AG04449 (cell line): ENCODE measurements at places on chromosomes 5 and 9.

DNA sequence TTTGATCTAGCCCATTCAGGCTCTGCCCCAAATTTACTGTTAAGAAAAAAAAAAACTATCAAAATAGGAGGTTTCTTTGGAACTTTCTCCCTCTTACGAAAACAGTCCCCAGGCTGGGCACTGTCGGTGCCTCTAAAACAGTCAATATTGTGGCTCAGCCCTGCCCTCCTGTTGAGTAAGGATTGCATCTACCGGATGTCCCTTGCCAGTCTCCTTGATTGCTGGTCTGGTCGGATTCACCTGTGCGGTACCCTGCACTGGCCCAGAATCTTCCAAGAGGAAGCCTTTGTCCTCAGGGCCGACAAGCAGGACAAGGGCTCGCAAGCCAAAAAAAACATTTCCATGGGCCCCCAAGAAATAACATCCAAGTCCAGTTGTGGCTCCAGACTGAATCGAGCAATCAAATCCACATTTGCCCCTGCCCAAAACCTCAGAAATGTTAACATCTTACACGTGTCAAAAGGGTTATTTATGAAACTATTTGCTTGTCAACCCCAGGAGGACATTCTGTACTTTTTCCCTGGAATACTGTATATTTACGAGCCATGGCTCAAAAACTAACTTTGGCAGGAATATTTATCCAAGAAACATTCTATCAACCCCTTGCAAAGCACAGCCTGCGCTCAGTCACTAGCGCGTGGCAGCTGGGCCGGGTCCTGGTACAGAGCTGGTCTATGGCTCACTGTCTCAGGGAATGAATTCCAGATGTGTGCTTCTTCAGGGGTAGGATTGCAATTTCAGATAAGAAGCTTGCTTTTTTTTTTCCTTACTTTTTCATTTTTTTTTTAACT, 129.2 kb upstream of the ADRA1B start:
- DNase-seq: no peak

DNA sequence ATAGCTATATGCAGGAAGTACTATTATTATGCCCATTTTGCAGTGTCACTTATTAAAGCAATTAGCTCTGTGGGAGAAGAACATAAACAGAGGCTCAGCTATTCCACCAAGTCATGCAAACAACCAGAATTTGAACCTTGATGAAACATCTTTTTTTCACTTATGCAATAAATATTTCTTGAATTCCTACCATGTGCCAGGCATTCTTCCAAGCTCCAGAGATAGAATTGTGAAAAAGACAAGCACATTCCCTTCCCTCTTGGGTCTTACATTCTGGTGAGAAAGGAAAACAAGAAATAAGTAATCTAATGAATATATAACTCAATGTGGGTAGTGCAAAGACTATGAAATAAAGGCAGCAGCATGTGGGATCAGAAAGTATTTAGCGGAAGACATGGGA, 32.1 kb upstream of the ADRB2 start:
- DNase-seq: no peak

DNA sequence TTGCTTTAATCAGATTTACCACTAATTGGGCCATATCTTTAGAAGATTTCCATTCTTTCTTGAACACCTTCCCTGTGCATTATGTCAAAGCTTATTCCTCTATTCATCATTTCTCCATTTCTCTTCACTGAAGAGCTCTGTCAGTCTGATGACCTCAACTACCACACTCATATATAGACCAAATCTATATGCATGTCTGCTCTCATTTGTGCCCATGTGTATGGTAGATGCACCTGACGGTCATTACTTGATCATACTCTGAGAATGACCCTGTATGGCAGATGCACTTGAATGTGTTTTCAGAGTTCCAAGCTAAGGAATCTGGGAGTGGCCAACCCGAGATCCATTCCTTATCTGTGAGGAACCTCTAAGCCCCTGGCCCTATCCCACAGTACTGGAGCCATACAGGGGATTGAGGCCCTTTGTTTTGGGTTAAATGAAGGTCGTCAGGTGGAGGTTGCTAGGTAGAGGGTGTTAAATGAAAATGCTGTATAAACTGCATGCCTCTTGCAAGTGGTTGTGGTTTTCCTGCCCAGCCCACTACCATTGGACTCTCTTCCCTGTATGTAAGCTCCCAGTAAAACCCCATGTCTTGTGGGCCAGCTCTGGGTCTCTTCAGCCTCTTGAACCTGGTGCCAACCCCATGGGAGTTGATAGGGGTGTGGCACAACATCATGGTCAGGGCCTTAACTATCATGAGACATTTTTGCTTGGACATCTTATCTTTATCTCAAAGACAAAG, 229.5 kb downstream of the KIAA0825 start:
- no peak for DNase-seq

GRCh38 chr9:1709347-1709746, 305.8 kb upstream of the SMARCA2 start:
- DNase-seq: no peak

DNA sequence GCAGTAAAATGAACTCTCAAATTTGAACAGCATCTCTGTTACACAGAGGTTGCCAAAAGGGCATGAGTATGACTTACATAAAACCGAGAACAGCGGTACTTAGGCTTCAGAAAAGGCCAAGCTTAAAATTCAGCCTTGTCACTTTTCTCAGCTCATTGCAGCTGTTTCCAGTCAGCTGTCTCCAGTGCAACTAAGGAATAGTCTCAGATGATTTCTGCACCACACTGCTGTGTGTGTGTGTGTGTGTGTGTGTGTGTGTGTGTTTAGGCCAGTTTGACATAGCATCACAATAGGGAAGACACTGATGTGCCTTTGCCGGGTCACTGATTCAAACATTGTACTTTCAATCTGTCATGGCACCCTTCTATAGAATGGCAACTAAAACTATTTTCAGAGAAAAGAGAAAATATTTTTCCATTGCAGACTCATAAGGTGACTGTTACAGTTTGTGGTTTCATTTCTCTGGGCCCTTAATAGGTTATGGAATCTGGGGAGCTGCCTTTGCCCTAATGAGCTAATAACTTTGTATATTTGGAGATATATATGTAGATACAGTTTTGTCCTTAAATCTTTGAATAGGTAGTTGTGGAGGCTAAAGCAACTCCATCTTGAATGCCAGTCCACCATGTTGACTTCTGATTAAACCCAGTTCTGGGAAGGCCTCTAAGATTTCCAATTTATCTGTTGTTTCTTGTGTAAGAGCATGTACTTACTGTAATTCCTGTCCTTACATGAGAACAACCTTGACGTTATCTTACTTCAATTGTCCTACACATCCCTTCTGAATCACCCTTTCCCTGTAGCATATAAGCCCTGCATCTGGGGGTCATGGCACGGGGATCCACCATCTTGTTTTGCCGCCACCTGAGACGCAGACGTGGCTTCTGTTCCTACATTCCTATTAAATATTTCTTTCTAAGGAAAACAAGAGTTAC, 4.5 kb downstream of the LSM11 start:
- DNase-seq: no peak

- DNase-seq: no peak
Observed at GRCh38 chr9:38229104-38229500, 160.1 kb upstream of the SHB start.
